ENCODE measurements at places on chromosomes 3 and 15.
A peak's percentile ranks its signal among the peaks of the same experiment; 100 is the strongest.

- ATAC-seq = no peak
Measured at GRCh38 chr3:179819379-179819778, 166.5 kb downstream of the USP13 start.

GRCh38 chr3:99678896-99679295, 40.5 kb downstream of the COL8A1 start:
- ATAC-seq = no peak

DNA sequence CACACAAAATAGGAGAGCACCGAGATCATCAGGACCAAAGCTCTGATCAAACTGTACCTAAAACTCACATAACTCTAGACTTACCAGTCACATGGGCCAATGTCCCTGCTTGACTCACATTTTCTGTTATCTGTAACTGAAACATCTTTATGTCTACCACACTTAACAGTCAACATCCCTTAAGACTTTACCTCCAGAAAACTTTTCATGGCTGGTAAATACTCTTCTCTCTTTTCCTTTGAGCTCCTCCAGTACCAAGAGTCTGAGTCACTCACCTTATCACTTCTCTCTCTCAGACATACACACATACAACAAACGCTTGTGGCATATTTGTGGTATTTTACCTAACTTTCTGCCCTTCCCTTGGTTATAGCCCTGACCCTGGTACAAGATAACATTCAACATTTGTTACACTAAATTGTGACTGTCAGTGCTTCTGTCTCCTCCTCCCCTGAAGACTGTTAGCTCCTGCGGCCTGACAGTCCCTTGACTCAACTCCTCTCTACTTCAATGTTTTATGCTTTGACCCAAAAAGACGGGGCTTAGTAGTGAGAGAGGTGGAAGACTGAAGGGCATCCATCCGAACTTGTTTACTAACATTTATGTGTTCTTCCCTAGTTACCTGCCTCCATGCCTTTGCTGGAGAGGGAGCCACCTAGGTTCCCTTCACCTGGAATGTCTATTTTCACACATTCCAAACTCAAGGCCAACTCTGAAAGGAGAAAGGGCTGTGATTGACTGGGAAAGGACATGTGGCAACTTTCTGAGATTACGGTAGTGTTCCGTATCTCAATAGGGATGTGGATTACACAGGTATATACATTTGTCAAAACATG, 3.7 kb upstream of the EFHB start:
- ATAC-seq = no peak

GRCh38 chr3:78838362-78838761, 929.4 kb downstream of the ROBO1 start:
- ATAC-seq = no peak

GRCh38 chr3:87436781-87437543, 160.6 kb upstream of the POU1F1 start:
- ATAC-seq = no peak

- ATAC-seq = no peak
Measured at GRCh38 chr3:37608061-37608702, 253.5 kb upstream of the CTDSPL start.

DNA sequence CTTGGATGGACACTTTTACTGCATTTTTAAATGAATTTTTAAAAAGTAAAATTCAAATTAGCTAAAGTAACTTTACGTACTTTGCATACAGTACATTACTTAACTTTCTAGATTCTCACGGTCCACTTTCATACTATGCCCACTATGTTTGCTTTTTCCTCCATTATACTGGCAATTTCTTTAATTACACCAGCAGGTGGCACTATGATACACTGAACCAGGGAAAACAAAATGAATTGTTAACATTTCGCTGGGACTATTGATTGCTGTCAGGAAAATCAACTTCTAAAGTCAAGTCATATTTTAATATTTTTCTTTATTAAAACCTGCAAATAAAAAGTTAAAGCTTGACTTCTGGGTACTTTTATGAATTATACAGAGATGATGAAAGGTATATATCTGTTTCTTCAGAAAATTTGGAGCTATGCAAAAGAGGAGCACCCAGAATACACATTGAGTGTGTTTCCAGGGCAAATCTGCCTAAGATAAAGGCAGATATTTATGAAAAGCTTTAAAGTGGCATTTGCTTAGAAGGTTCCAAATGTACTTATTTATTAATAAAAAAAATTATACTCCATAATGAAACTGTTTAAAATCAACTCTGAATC, 21.8 kb upstream of the POU1F1 start:
- ATAC-seq = peak; percentile 83

Measured in SK-N-SH treated with all-trans-retinoic acid at 6 μM for 48 hours (cell line).